ENCODE measurements at places on chromosomes 5 and 9.

- no peak for DNase-seq
Observed at GRCh38 chr9:94929369-94929756, 202.9 kb downstream of the AOPEP start.

DNA sequence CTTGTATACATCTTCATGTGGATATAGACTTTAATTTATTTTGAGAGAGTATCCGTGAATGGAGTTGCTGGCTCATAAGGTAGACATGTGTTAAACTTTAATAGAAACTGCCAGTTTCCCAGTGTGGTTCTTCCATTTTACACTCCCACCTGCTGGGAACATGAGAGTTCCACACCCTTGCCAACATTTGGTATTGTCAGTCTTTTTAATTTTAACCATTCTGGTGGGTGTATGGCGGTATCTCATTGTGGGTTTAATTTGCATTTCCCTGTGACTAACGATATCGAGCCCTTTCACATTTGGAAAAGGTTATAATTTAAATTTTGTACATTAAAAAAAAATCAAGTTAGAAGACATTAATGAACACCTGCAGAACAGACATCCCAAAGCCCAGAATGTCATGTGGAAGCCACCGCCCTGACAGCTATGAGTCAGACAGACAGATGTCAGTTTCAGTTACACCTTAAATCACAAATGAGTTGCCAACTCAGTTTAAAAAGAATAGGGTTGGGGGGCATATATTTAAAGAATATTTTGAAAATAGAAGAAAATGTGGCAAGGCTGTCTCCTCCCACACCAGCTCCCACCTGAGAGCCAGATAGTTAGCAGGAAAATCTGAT lies 36.9 kb downstream of the ANKRD33B start:
- DNase-seq, result no peak

DNA sequence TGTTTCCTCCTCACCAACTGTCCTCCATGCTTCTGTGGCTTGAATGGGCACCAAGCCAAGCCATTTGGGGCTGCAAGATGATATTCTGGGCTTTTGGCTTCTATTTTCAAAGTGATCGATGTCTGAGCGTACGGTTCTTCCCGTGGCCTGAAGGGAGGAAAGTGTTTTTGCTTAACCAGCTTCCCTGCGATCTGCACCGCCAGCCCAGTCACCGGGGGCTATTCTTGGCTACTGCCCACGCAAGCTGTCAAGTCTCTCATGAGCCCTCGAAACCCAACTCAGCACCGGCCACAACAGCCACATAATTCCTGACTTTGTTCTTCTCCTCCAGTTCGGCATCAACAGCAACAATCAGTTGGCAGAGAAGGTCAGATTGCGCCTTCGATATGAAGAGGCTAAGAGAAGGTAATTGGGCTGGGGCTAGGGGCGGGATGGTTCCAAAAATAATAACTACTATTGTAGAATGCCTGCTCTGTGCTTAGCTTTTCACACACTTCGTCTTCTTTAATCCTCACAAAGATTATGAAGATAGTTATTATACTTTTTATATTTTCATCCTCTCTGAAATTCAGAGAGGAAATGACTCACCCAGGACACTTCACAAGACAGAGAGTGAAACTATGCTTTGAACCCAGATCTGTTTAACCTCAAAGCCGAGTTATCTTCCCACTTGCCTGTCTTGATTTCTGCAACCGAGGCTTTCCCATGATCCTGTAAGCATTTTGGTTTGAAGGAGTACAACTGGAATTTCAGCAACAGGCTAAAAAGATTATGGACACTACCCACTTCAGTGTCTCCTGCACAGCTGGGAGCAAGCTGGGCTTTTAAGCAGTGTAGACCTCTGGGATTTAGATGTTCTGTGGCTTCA lies 76.4 kb upstream of the RARS1 start:
- no peak for DNase-seq

DNA sequence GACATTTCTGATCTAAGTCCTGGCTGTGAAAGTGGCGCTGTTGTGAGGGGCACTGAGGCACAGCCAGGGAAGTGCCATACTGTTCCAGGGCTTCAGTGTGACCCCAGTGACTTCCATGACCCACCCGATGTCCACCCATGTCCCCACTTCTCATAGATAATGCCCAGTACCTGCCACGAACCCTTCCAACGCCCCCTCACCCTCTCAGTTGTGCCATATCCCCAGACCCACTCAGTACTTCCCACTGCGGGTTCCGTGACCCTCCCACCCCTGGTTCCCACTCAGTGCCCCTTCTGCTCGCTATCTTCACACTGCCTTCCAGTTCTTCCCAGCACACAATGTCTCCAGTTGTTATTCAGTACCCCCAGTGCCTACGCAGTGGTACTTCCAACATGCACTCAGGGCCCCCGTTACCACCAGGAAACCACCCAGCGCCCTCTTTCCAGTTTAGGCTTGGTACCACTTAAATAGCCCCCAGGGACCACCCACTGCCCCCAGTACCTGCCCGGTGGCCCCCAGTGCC lies 30.7 kb upstream of the PSD2 start:
- DNase-seq, result no peak

GRCh38 chr9:36153746-36154145 lies 15.4 kb upstream of the CCIN start:
- DNase-seq, result no peak

- DNase-seq, result no peak
Observed at GRCh38 chr5:126438267-126438666, 15.1 kb downstream of the GRAMD2B start.
